ENCODE measurements at places on chromosomes 7 and 10.

- DNase-seq = peak; percentile 17
Measured at GRCh38 chr7:1193593-1194424, 33.8 kb upstream of the ZFAND2A start.

GRCh38 chr10:15877836-15878576, 17.7 kb upstream of the MINDY3 start:
- no peak for DNase-seq

DNA sequence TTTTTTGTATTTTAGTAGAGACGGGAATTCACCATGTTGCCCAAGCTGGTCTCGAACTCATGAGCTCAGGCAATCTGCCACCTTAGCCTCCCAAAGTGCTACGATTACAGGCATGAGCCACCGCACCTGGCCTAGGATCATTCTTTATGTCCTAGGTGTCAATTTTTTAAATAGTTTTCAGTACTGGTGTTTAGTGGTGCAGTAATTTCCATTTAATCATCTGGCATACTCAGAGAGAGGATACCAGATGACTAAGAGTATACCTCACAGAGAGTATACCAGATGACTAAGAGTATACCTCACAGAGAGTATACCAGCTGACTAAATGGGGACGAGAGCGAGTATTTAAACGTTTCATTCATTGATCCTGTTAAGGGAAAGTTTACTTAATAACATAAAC, 37.3 kb upstream of the TMEM248 start:
- DNase-seq = no peak

GRCh38 chr10:100347568-100348195, 649 bp downstream of the SCD start:
- no peak for DNase-seq

- DNase-seq = peak; percentile 27
Measured at GRCh38 chr7:151086802-151087244, 548 bp downstream of the AGAP3 start.

Measured in stimulated activated CD4-positive, alpha-beta T cell treated with anti-CD3 and anti-CD28 coated beads, Interleukin-4, amount 100 ng/mL, for 48 hours (primary cell).